NCI-H2171 treated with DMSO at 0.1 percent for 48 hours (cell line): ENCODE measurements at places on chromosomes 16 and 17.

GRCh38 chr16:25713785-25714570, 22.2 kb downstream of the HS3ST4 start:
- DNase-seq: no peak

DNA sequence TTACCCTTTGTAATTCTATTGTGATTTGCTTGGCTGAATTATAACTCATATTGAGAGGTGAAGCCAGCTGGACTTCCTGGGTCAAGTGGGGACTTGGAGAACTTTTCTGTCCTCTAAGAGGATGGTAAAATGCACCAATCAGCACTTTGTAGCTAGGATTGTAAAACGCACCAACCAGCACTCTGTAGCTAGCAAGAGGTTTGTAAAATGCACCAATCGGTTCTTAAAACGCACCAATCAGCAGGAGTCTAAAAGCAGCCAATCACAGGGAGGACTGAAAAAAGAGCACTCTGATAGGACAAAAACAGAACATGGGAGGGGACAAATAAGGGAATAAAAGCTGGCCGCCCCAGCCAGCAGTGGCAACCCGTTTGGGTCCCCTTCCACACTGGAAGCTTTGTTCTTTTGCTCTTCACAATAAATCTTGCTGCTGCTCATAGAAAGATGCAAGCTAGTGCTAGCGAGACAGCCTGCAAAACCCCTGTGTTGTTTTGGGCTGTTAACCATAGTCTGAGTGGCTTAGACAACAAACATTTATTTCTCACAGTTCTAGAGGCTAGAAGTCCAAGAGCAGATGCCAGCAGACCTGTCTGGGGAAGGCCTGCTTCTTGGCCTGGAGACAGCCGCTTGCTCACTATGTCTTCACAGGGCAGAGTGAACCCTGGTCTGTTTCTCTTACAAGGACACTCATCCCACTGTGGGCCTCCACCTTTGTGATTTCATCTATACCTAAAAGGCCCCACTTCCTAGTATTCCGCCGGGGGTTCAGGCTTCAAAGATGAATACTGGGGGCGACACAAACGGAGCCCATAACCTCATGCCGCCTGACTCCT, 39.0 kb upstream of the CRISPLD2 start:
- no peak for DNase-seq

- peak; percentile 7 for DNase-seq
These were observed 611 bp downstream of the RRAD start for GRCh38 chr16:66924527-66925321.

GRCh38 chr17:57530508-57530907, 214.6 kb downstream of the CCDC182 start:
- no peak for DNase-seq

- DNase-seq: no peak
These were observed 266.9 kb upstream of the DYNLRB2 start for GRCh38 chr16:80273635-80274538.

- DNase-seq: no peak
These were observed 114.1 kb downstream of the NOG start for GRCh38 chr17:56707312-56708219.

- no peak for DNase-seq
These were observed 8.4 kb downstream of the ZDHHC1 start for GRCh38 chr16:67407788-67408452.
